CD4-positive, alpha-beta T cell (primary cell): ENCODE measurements at places on chromosomes 13 and 19. TPM values are rescaled to one million over a fixed set of nuclear protein-coding genes. Genes with fewer than 3 reads are reported as not detected.

GRCh38 chr19:13963603-13964105 is 11.3 kb downstream of the DCAF15 start:
- peaks cover 3% of the 10 kb centered on the region for H3K4me1 ChIP-seq
- DNase-seq, result no peak
- H3K36me3 ChIP-seq, result peaks cover 60% of the 10 kb centered on the region
- H3K4me3 ChIP-seq, result no peak overlapping the region
- no peak overlapping the region for H3K27ac ChIP-seq

- no peaks in the 10 kb centered on the region for H3K27me3 ChIP-seq
- H3K4me1 ChIP-seq, result peaks cover 34% of the 10 kb centered on the region
- H3K4me3 ChIP-seq, result peak within 1 kb of the TSS; percentile 71
These were observed at the start of gene ERFL for GRCh38 chr19:41928221-41928683. Gene ERFL (minus strand): TSS chr19:41928449. CDS start chr19:41912919, 15,530 bp downstream.

DNA sequence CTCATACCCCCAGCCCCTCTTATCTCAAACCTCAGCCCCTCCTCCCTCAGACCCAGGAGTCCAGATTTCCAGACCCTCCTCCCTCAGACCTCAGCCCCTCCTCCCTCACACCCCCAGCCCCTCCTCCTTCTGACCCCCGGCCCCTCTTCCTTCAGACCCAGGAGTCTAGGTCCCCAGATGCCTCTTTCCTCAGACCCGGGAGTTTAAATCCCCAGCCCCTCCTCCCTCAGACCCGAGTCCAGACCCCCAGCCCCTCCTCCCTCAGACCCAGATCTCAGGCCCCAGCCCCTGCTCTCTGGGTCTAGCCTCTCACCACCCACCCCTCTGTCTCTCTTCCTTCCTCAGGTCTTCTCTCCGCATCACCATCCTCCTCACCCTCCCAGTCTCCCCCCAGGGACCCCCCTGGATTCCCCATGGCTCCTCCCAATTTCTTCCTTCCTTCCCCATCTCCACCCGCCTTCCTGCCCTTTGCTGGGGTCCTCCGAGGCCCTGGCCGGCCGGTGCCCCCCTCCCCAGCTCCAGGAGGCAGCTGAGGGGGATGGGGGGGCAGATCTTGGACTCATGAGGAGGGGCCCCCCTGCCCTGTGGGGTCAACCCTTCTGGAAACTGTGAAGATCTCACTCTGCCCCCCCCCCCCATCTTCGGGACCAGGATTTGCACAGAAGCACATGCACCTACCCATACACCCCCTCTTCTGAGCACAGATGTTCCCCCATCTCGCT is 10.7 kb downstream of the BCL3 start:
- no peak overlapping the region for H3K4me3 ChIP-seq
- DNase-seq, result no peak
- no peaks in the 10 kb centered on the region for H3K27me3 ChIP-seq
- H3K36me3 ChIP-seq, result peaks cover 46% of the 10 kb centered on the region
- H3K27ac ChIP-seq, result no peak overlapping the region

GRCh38 chr19:17326595-17326966 is 8.1 kb downstream of the ANO8 start:
- H3K36me3 ChIP-seq, result peaks cover 3% of the 10 kb centered on the region
- no peak for DNase-seq
- H3K27me3 ChIP-seq, result no peaks in the 10 kb centered on the region
- H3K4me3 ChIP-seq, result no peak overlapping the region
- peaks cover 28% of the 10 kb centered on the region for H3K4me1 ChIP-seq
- no peak overlapping the region for H3K27ac ChIP-seq

DNA sequence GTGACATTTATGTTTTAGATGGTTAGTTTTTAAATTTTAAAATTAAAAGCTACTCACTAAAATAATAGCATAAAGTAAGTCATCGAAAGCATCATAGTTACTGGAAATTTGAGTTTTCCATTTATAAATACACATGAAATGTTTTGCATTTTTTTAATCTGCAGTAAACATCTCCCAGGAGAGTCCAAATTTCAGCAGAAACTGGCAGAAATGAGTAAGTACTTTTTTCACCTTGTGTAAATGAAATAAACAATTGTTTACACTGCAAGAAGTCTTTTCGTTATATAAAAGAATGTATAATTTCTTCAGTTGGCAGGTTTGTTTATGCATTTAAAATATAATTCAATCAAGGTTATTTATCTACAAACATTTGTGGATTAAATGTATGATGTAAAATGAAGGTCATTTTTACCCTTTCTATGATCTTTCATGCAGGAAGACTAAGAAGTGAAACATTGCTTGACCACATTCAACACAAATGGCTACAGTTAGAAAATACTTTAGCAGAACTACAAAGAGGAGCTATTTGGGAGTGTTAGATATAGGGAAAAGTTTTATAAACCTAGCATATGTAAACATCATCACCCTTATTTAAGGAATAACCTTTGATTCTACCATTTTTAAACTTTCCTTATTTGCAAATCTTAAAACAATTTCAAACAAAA is 55.6 kb downstream of the RCBTB2 start:
- H3K27ac ChIP-seq, result no peak overlapping the region
- no peaks in the 10 kb centered on the region for H3K4me1 ChIP-seq
- H3K4me3 ChIP-seq, result no peak overlapping the region
- no peaks in the 10 kb centered on the region for H3K27me3 ChIP-seq

- no peak overlapping the region for H3K4me3 ChIP-seq
- no peak overlapping the region for H3K27ac ChIP-seq
- H3K27me3 ChIP-seq, result no peaks in the 10 kb centered on the region
- no peaks in the 10 kb centered on the region for H3K36me3 ChIP-seq
- no peak for DNase-seq
These were observed 300.1 kb downstream of the TEX29 start for GRCh38 chr13:111620586-111620985.

DNA sequence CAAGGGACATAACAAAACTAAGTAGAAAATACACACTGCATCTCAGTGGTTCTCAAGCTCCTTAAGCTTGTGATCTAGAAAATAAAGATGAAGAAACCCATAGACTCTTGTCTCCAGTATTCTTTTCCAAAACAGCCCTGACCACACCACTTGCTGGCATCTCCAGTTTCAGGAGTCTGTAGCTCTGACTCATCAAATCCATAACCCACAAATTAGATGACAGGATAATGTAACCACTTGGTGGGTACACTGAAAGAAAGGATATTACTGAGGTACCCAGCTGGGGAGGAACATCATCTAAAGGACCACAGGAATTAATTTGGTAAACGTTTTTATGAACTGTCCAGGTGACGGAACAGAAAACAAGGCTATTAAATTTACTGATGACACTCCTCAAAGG is 214.7 kb downstream of the VWA8 start:
- no peaks in the 10 kb centered on the region for H3K27me3 ChIP-seq
- no peaks in the 10 kb centered on the region for H3K36me3 ChIP-seq
- no peak for DNase-seq
- H3K4me1 ChIP-seq, result no peaks in the 10 kb centered on the region
- no peak overlapping the region for H3K27ac ChIP-seq
- H3K4me3 ChIP-seq, result no peak overlapping the region

GRCh38 chr13:31824705-31825517 is 85.6 kb downstream of the RXFP2 start:
- peak; percentile 34 for DNase-seq
- H3K36me3 ChIP-seq, result no peaks in the 10 kb centered on the region
- peaks cover 4% of the 10 kb centered on the region for H3K4me1 ChIP-seq
- no peak overlapping the region for H3K27ac ChIP-seq
- H3K27me3 ChIP-seq, result no peaks in the 10 kb centered on the region

ZNF135 gene
- total RNA-seq, result 1.4 TPM

MTUS2 gene
- 0.81 TPM for total RNA-seq

PIP5K1C gene
- 14.7 TPM for total RNA-seq

CLEC17A gene
- total RNA-seq, result not detected

ZSCAN4 gene
- not detected for total RNA-seq

ZNF559 gene
- 6.5 TPM for total RNA-seq

ADAT3 gene
- total RNA-seq, result 7.9 TPM
